ENCODE measurements at places on chromosomes 13 and 19. TPM values are rescaled to one million over a fixed set of nuclear protein-coding genes. Genes with fewer than 3 reads are reported as not detected.

LHB gene
- total RNA-seq: not detected

ZNF627 gene
- total RNA-seq: 19.8 TPM

PRDX2 gene
- total RNA-seq: 169 TPM

OR7A5 gene
- not detected for total RNA-seq

Data from smooth muscle cell of the coronary artery (primary cell).